ENCODE measurements at places on chromosomes 5 and 9.

- DNase-seq: no peak
These were observed 83.9 kb downstream of the RIC1 start for GRCh38 chr9:5712651-5713390.

DNA sequence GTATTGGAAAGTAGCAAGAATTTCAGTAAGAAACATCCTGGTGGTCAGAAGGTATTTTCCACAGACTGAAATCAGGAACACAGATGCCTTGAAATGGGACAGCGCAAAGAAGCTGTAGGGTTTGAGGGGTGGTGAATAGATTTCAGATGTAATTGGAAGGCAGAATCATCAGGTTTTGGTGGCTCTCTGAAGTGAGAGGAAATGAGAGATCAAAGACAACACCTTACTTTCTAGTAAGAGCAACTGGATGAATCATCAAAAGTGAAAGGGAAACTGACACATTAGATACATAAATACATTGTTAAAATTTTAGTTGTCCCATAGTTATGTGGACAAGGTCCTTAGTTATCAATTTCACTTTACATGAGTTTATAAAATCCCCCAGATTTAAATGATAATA, 188.2 kb upstream of the SLC27A6 start:
- no peak for DNase-seq

DNA sequence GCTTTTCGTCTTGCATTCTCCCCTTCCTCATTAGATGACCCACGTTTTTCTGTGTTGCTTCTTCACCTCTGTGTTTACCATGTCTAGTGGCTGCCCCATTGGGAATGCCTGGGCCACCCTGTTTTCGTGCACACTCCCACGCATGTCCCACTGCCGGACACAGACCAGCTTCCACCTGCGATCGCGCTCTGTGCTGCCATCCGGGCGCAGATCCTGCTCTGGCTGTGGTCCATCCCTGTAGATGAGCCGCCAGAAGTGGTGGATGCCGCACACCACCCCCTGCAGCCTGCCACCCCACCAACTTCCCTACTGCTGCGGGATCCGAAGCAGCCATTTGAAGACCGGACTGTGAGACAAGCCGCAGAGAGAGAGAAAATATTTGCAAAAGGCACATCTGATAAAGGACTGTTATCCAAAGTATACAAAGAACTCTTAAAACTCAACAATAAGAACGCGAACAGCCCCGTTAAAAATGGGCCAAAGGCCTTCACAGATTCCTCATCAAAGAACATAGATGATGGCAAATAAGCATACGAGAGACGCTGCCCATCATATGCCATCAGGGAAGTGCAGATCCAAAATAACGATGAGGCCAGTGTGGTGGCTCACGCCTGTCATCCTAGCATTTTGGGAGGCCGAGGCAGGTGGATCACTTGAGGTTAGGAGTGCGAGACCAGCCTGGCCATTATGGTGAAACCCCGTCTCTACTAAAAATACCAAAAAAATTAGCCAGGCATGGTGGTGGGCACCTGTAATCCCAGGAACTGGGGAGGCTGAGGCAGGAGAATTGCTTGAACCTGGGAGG, 163.7 kb downstream of the COL23A1 start:
- no peak for DNase-seq

- DNase-seq: peak; percentile 31
These were observed 98.9 kb upstream of the CPEB4 start for GRCh38 chr5:173789031-173789920.

DNA sequence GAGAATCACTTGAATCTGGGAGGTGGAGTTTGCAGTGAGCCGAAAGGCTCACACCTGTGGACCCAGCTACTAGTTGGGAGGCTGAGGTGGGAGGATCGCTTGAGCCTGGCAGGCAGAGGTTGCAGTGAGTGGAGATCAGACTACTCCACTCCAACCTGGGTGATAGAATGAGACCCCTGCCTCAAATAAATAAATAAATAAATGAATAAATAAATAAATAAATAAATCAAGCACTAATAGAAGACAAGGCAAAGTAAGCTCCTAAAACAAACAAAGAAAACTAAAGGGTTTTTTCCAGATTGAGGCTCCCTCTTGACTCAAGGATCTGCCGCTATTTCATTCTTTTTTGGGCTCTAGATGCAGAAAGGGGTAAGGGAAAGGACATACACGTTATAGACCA, 34.7 kb upstream of the CLINT1 start:
- no peak for DNase-seq

DNA sequence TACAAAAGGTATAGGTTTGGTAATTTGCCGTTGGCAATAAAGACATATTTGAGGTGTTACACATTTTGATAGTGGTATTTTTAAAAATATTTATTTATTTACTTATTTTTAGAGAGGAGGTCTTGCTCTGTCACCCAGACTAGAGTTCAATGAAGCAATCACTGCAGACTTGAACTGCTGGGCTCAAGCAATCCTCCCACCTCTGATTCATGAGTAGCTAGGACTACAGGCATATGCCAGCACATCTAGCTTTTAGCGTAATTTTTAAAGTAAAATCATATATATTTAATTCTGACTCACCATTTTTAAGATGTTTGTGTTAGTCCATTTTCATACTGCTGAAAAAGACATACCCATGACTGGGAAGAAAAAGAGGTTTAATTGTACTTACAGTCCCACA, 1974.3 kb downstream of the EFNA5 start:
- DNase-seq: no peak

DNA sequence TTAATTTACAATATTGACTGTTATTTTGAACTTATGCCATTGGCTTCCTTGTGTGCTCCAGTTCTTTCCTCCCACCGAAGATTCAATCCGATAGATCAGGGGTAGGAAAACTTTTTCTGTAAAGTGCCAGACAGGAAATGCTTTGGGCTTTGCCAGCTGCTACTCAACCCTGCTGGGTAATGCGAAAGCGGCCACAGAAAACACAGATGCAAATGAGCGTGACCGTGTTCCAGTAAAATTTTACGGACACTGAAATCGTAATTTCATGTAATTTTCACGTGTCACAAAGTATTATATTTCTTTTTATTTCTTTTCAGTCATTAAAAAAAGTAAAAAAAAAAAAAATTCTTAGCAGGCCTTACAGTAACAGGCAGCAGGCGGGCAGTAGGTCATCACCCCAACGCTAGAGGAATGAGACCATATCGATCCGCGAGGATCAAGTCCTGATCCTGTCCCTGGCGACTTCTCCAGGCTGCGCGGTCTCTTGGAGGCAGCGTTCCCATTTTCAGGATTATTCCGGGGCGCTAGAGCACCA, 599 bp downstream of the NMRK1 start:
- peak; percentile 75 for DNase-seq

Measured in OCI-LY7 (cell line).